ENCODE measurements at places on chromosomes 12 and 14. TPM values are rescaled to one million over a fixed set of nuclear protein-coding genes. Genes with fewer than 3 reads are reported as not detected.

Gene TMEM117
- 4.6 TPM for total RNA-seq

Gene NPFF
- total RNA-seq, result not detected

Gene PTPRO
- total RNA-seq, result 10.6 TPM

Gene IFI27
- total RNA-seq, result 312 TPM

DNA sequence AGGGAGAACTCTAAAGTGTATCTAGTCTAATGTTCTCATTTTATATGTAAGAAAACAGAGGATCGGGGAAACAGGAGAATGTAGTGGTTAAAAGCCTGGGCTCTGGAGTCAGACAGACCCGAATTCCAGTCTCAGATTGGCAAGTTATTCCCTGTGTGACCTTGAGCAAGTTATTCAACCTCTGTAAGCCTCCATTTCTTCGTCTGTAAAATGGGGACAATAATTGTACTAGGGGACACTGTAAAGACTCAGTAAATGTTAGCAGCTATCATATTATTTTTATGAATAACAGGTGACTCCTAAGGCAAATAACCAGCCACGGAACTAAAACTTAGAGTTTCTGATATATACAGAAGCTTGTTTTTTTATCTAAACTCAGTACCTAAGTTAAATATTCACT, 152.1 kb downstream of the APAF1 start:
- DNase-seq, result no peak

DNA sequence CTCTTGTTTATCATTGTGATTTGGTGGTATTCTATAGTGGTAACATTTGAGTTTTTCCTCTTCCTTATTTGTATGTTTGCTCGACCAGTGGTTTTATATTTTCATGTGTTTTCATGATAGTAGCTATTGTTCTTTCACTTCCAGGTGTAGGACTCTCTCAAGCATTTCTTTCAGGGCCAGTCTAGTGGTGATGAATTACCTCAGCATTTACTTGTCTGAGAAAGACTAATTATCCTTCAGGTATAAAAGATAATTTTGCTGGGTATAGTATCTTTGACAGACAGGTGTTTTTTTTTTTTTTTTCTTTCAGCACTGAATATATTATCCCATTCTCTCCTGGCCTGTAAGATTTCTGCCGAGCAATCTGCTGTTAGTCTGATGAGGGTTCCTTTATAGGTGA, 35.0 kb upstream of the CCND2 start:
- DNase-seq, result no peak

GRCh38 chr12:46556105-46556559, 183.6 kb upstream of the SLC38A2 start:
- no peak for DNase-seq
